ENCODE measurements at places on chromosomes 7 and 10.

DNA sequence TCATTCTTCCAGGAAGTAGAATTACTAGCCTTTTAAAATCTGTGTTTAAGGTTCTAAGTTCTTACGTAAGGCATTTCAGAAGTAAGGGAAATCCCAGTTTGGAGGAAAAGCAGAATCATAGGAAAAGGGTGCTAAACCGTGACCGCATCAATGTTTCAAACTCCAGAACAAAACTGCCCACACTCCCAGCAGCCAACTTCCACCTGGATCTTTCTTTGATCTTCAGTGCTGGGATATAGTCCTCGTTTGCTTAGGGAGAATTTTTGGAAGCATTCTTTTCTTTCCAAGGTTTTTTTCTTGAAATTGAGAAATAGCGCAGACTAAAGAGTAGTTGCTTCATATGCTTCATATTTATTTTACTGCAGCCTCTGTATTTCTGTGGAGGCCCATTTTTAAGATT is 8.9 kb downstream of the PROSER2 start:
- DNase-seq, result no peak

- DNase-seq, result no peak
These were observed 29.0 kb upstream of the MPP7 start for GRCh38 chr10:28331841-28332240.

GRCh38 chr10:35890676-35891495 is 248.8 kb upstream of the FZD8 start:
- DNase-seq, result no peak

GRCh38 chr7:28778786-28779185 is 179.3 kb downstream of the TRIL start:
- DNase-seq, result no peak

GRCh38 chr7:44576228-44576627 is 2.5 kb upstream of the DDX56 start:
- no peak for DNase-seq

- DNase-seq, result no peak
These were observed 47.4 kb upstream of the USP6NL start for GRCh38 chr10:11658801-11659368.
